Activated CD4-positive, alpha-beta memory T cell treated with anti-CD3 and anti-CD28 coated beads for 36 hours (primary cell): ENCODE measurements at places on chromosomes 16 and 17. TPM values are rescaled to one million over a fixed set of nuclear protein-coding genes. Genes with fewer than 3 reads are reported as not detected.

DNA sequence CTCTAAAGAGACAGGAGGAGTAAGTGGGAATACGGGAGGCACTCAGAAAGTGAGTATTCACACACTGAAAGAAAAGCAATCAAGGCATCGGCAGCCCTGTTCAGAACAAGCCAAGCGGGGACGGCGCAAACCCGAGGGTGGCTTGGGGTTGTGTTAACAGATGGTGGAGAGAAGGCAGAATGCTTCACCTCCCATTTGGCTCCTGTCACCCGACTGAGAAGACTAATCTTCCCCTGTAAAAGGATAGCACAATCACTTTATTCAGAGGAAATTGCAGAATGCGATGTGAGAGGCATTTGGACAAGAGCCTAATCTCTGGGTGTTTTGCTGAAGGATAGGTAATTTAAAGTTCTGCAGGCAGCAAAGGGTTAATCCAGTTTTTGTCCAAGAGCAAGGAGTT lies 119.3 kb upstream of the WSCD1 start:
- DNase-seq: no peak

GRCh38 chr16:71441348-71442050 lies 355 bp downstream of the TLE7 start:
- peak; percentile 44 for DNase-seq

DNA sequence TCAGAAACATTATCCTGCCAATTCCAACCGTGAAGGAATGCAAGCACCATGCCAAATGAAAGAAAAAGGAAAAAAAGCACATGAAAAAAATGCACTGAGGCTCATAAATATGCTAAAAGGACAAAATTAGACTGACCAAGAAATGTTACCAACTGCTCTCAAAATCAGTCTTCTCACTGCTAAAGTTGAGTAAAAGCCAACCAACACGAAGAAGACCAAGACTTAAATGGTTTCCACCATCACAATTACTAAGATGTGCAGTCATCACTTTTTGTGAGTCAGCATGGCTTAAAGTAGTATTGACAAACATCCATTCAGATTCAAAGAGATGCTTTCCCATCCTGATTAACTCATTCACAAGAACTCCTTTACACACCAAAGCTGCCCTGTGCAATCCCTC lies 16.4 kb downstream of the CDYL2 start:
- DNase-seq: no peak

Gene KRTAP4-3
- total RNA-seq: not detected

Gene AKAP1
- total RNA-seq: 30.8 TPM

Gene USP6
- 0.05 TPM for total RNA-seq

GRCh38 chr16:2278272-2278608 lies 10.3 kb upstream of the RNPS1 start:
- no peak for DNase-seq

DNA sequence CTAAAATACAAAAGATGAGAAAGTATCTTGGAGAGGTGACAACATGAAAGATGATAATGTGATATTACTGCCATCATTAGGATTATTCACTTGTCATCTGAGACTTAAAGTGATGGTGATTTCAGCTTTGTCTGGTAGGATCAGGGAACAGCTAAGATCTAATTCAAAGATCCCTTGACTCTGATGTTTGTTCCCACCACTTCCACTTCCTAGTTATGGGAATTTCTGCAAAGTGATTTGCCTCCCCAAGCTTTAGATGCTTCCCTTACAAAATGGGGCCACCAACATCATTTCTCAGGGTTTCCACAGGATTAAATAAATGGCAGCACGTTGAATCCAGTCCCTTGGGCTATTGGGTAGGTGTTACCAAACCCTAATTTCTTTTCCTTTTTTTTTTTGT lies 550.8 kb upstream of the CDH5 start:
- DNase-seq: no peak

DNA sequence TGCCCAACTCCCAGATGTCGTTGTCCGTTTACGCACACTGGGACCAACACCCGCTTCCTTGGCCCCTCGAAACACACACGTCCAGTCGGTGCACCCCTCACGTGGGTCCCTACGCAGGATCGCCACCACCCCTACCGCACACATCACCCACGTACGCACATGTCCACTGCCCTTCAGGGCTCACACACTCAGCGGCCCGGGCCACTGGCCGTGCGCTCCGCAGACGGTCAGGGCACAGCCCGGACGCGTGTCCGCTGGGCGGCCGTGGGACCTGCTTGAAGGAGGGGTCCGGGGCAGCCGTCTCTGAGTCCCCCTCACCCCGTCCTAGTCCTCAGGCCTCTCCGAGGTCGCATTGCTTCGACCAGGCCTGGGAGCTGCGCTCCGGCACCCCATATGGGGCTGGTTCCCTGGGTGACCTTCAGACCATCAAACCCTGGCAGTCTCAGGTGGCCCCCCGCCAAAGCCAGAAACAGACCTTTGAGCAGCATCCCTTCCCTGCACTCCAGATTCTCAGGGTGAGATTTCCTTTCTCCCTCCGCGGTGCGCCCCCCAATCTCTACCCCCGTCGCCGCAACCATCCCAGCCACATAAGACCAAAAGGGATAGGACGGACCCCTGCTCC lies 914 bp upstream of the GPRC5B start:
- no peak for DNase-seq

- no peak for DNase-seq
Measured at GRCh38 chr17:59858167-59858816, 34.5 kb downstream of the TUBD1 start.
